ENCODE measurements at places on chromosomes 4 and X.
A peak's percentile ranks its signal among the peaks of the same experiment; 100 is the strongest.

- no peak for DNase-seq
Measured at GRCh38 chrX:148600581-148600980, 100.2 kb downstream of the AFF2 start.

- no peak for DNase-seq
Measured at GRCh38 chr4:89347363-89348025, 39.9 kb upstream of the GPRIN3 start.

GRCh38 chr4:30919458-30919857 lies 199.3 kb downstream of the PCDH7 start:
- no peak for DNase-seq

DNA sequence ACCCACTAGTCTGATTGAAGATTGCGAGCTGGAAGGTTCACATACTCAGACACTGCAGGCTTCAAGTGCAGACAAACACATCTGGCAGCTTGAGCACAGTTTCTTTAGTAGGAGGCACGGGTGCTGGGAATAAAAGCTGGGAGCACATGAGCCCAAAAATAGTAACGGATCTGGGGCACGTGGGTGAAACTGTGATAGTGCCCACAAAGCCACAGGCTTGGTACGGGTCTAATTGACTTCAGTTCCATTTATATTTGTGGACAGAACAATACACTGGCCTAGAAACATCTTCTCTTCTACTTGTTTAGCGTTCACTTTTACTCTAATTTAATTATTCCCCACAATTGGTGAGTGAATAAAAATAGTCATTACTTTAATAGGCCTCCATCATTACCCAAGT lies 2370.7 kb downstream of the PCDH7 start:
- no peak for DNase-seq

DNA sequence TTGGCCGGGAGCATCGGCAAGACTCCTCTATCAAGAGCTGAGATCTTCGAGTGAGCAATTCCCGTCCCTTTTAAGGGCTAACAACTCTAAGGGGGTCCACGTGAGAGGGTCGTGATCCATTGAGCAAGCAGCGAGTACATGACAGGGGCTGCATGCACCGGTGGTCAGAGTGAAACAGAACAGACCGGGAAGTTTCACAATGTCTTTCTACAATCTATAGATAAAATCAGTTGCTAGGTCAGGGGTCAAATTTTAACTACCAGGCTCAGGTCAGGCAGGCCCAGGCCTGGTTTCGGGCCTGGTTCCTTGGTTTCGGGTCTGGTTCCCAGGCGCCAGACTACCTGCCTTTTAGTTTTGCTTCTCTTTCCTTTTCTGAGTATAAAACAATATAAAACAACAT lies 160.1 kb downstream of the PTCHD1 start:
- no peak for DNase-seq

GRCh38 chr4:51880016-51880915 lies 37.3 kb downstream of the DCUN1D4 start:
- DNase-seq, result no peak

DNA sequence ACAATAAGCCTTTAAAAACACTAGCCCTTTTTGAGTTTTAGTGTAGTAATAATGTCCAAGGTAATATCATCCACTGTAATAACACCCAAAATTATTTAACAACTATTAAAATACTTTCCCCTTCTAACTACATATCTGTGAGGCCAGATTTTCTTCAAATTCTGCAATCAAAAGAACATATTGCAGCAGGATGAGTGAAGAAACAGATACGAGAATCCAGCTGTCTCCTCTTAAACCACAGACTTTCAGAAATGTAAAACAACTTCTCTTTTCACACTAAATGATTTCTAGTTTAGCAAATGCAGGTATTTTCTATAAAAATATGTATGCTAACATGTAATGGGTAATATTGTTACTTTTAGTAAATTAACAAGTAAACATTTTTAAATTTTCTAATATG lies 148.9 kb downstream of the PRDM5 start:
- no peak for DNase-seq

- DNase-seq, result peak; percentile 41
Measured at GRCh38 chr4:119692001-119692400, 63.4 kb upstream of the PDE5A start.

DNA sequence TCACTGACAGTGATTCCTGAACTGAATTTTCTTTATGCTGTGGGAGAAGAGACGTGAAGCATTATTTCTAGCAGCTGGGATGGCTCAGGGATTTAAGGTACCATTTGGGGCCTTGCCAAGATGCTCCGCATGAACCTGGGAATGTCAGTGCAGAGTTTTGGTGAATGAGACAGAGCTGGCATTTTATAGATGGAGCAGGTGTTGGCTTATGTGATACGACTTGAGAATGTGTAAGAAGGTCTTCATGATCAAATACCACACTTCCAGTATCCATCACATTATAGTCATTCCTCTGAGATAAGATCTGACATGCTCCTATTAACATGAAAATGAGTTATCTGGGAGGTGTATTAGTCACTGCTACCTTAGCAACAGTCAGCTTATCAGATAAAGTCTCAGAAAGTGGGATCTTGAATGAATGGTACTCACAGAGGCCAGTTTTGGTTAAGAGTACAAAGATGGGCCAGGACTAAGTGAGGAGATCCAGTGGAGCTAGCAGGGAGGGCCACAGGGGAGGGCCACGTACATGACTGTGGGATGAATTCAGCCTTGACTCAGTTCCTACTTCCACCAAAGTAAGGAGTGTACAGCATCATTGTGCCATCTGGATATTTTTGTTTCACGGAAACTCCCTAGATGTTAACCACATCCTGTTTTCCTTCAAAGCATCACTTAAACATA lies 116.7 kb downstream of the SPCS3 start:
- peak; percentile 25 for DNase-seq

- DNase-seq, result peak; percentile 56
Measured at GRCh38 chrX:1754077-1754476, 139.2 kb downstream of the ASMT start.

GRCh38 chr4:40421839-40422708 lies 86.9 kb downstream of the CHRNA9 start:
- no peak for DNase-seq

- DNase-seq, result no peak
Measured at GRCh38 chr4:68079928-68080327, 49.7 kb downstream of the TMPRSS11F start.

GRCh38 chrX:112120721-112121120 lies 38.1 kb upstream of the TRPC5 start:
- no peak for DNase-seq

- peak; percentile 12 for DNase-seq
Measured at GRCh38 chr4:146340798-146341197, 126.5 kb downstream of the REELD1 start.

DNA sequence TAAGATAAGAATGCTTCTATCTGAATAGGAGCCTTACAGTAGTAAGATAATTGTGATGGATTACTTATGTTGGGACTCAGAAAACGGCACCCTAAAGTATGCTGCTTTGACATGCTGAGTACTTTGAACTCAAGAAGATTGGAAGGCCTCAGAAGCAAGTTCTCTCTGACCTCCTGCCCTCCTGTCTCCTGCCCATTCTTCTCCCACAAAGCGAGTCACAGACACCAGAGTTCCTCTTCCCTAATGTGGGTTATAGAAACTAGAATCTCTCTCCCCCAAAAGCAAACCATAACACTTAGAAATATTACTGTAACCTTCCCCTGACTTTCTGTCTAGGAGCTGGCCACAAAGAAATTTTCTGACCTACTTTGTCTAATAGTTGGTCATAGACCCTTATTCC lies 76.5 kb downstream of the DDIT4L start:
- DNase-seq, result no peak

DNA sequence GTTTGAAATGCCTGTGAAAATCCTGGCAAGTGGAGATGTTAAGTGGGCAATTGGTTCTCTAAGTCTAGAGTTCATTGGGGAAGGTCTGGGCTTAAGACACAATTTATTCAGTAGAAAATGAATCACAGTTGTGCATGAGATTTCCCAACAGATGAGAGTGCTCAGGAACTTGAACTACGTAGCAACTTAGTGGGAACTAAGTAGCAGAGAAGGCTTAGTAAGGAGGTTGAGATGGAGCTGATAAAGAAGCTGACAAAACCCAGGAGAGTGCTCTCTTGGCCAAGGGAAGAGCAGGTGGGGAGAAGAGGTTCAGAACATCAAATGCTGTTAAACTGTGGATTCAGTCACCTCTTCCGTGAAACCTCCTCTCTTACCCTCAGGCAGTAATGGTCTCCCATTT lies 33.0 kb downstream of the AFF1 start:
- DNase-seq, result no peak

DNA sequence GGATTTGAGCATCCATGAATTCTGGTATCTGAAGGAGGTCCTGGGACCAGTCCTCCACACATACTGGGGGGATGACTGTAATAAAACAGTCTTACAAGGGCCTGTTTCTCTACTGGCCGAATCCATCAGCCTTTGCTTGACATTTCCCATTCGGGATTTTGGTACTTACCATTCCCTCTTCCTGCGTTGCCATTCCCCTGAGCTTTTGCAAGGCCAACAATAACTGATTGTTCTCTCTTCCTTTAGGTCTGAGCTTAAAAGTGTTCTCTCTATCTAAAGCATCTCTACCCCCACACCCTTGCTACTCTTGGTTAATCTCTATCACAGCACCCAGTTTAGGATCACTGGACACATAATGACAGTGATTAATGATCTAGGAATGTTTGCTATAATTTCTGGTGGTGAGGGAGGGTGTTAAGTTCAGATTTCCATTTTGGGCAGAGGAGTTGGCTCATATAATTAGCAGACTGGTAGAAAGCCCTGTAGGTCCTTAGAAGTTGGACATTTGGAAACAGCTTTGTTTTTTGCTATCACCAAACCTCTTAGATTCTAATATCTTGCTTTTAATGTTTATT lies 29.4 kb downstream of the TMA16 start:
- no peak for DNase-seq

- peak; percentile 78 for DNase-seq
Measured at GRCh38 chr4:185656467-185656931, 121.2 kb upstream of the PDLIM3 start.

DNA sequence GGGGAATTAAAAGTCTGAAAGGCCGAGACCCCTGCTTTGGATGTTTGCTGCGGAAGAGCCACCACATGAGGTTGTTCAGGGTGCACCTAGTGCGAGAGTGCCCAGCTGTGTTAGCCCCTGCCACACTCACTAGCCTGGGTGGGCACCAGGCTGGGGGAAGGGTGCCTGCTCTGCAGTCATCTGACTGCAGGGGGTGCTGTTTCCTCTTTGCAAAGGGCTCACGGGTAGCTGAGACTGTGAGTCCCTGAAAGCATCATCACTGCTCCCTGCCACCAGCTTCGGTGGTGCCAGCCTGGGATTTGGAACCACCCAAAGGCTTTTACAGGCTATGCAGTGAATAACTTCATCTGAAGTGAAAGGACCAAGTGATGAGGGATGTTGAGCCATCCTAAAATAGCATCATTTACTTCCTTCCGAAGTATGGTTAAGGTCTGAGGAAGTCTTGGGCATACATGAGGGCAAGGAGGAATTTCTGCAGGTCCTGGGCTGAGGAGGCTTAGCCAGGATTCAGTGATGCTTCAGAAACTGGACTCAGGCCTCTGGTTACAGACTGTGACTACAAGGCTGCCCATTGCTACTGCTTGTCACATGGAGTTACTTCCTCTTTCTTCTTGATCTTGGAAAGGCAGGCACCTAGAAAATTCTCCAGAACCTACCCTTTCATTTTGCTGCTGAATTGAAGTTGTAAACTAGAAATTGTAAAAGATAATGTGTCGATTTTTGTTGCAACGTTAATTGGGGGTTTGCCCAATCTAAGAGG lies 293.2 kb upstream of the PRPS2 start:
- no peak for DNase-seq

DNA sequence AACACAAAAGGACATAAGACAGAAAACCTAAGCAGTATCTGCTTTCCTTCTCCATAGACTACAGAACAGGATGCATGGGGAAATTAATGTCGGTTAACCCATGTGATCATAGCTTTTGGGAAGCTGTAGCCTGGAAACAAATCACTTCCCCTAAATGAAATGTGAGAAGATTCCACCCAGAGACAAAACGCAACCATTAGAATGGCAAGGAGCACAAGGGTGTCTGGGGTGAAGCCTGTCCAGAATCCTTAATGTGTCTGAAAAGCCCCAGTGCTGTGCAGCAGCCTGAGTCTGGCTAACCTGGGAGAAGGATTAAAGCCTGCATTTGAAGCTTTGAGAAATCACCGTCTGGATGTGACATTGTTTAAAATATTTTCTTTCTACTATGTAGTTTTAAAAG lies 213.3 kb downstream of the ANKRD50 start:
- no peak for DNase-seq

GRCh38 chr4:123260653-123261052 lies 135.9 kb upstream of the SPRY1 start:
- no peak for DNase-seq

DNA sequence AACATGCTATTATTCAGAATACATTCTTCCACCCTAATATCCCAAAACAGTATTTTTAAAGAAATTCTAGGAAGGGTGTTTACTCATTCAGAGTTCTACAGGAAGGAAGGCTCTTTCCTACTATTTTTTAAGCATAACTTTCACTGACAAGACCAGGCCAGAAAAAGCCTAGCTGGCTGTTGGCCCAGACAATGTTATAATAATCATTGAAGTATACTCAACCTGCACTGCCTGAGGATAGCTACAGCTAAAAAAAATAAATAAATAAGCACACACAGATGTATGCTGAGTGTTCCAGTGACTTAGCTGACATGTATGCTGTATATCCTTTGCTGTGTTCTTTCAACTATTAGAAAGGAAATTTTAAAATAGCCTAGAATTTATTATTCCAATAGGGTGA lies 145.8 kb upstream of the SPRY1 start:
- no peak for DNase-seq

GRCh38 chr4:141307241-141307689 lies 86.6 kb downstream of the ZNF330 start:
- peak; percentile 82 for DNase-seq

- DNase-seq, result peak; percentile 89
Measured at GRCh38 chrX:24464836-24465531, at the start of gene PDK3. PDK3 (plus strand) TSS chrX:24465286; CDS start chrX:24465456, 170 bp downstream.

- no peak for DNase-seq
Measured at GRCh38 chr4:125010796-125011503, 298.4 kb upstream of the ANKRD50 start.

- peak; percentile 37 for DNase-seq
Measured at GRCh38 chrX:119762718-119763117, 4.3 kb downstream of the SOWAHD start.

DNA sequence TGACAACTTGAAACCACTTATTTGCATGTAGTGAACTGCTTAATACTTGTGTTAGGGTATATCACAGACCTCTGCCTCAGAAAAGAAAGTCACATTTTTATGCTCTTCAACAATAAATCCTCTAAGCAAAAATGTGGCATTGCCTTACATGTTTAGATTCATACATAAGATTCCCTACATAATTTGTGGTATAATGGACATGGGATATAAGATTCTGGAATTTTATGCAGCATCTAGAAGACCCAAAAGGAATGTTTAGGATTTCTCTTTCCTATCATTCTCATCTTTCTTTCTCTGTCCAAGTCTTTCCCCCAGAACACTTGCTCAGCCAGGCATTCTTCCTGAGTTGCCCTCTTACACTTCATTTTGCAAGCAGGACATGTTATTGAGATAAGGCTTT lies 37.7 kb upstream of the TET2 start:
- no peak for DNase-seq

GRCh38 chr4:11625211-11625610 lies 196.5 kb upstream of the HS3ST1 start:
- DNase-seq, result no peak
